ENCODE measurements at places on chromosomes 12 and 14.

DNA sequence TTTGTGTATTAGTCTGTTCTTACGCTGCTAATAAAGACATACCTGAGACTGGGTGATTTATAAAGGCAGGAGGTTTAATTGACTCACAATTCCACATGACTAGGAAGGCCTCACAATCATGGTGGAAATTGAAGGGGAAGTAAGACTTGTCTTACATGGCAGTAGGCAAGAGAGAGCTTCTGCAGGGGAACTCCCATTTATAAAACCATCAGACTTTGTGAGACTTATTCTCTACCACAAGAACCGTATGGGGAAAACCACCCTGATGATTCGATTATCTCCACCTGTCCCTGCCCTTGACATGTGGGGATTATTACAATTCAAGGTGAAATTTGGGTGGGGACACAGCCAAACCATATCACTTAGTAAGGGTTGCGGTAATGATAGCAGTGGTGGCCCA lies 833.1 kb downstream of the FLRT2 start:
- DNase-seq = no peak

DNA sequence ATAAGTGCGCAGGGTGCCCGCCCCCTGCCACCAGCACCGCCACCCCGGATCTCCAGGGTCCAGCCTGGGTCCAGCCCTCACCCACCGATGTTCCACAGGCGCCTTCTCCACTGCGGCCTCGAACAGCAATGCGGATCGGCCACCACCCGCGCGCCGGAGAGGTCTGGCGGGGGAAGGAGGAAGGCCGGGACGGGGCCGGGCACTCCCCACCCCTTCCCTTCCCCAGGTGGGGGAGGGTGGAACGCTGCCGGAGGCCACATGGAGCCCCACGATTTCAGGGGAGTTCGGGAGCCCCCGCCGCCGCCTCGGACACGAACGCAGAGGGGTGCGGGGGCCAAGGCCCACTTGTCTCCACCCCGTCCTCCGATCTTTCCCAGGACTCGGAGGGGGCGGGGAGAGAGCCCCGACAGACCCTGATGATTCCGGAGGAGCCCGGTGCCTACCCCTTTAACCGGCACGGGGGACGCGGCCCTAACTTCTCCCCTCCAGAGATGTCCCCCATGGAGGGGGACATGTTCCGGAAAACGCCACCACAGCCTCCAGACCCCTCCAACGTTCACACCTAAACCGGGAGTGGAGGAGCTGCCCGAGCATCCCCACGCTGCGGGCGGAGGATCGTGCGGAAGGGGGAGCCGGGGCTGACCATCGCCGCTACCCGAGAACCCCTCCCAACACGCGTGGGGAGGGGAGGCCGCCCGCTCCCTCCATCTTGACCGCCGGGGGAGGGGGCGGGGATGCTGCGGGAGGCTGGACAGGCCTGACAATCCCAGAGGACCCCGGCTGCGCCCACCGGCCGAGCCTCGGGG lies 1.1 kb downstream of the ATXN2 start:
- DNase-seq = peak; percentile 37

DNA sequence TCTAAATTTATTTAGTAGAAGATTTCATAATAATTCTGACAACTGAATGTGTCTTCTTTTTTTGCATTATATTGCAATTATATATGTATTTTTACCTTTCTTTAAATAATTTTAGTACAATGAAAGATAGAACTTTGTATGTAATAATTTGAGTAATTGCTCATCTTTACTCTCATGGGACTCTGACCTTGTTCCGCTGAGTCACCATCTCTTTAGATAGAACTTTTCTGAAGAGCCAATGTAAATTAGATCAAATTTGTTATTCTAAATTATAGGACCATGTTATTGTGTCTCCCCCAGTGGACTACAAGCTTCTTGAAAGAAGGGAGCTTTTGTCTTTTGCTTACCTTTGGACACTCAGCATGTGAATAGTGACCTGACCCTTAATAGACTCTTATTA lies 96.1 kb downstream of the TRHDE start:
- DNase-seq = no peak

DNA sequence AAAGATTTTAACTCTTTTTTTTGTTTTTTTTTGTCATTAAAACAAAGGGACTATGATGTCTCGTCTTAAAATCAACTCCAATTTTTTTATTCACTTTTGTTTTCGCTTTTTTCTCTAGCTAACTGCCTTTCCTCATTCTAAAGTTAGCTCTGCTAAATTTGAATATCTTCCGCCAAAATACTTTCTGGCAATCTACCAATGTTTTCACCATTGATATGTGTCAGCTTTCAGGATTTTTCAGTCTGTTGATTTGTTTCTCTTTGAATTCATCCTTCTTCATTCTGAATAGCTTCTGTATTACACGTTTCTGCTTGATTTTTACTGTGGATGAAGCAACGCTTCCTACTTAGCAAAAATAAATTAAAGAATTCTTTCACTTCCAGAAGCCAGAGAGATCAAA lies 38.7 kb upstream of the NOVA1 start:
- no peak for DNase-seq

DNA sequence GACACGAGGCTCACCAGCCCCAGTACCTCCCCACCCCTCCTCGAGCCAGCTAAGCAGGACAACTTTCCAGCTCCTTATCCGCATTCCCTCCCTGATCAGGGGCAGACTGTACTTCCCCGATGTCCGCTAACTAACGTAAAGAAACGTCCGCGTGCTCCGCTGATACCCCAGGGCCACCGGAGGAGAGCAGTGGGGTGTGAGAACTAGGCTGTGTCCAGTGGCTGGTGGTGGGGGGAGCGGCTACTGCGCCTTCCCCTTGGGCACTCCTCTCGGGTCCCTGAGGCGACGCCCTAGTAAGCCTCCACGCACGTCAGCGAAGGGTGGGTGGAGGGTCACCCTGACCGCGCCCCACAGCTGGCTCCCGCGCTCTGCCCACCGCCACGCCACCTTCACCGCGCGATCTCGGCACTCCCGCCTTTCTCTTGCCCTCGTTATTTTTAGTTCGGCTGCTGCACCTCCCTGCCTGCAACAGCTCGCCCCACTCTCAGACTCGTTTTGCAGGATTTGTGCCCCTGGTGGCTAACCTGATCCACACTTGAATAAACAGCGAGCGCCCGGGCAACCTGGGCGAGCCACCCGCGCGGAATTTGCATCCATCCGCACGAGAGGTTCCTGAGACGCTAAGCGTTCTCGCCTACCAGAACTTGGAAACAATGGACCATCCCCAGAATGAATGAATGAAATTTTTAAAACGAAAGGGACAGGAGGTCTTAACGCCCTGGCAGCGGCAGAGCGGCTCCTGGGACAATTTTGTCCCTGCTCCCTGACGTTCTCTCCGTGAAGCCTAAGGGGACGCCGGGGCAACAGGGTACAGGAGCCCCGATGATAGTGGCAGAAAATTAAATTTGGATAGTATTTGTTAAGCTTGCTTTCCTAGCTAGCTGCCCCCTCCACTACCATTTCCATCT lies 6.9 kb upstream of the BMP4 start:
- peak; percentile 12 for DNase-seq
